Activated T-helper 1 cell treated with anti-CD3 and anti-CD28 coated beads, Interleukin-12 subunit alpha, Interleukin-12 subunit beta, Interleukin-2, Interleukin-4 antibody, amounts not matched to agents 30 ng/mL and 10 ng/mL and 1 ng/mL, durations not matched to agents 14 hours and 24 hours and 36 hours (primary cell): ENCODE measurements at places on chromosomes 11 and 22. TPM values are rescaled to one million over a fixed set of nuclear protein-coding genes. Genes with fewer than 3 reads are reported as not detected.

DNA sequence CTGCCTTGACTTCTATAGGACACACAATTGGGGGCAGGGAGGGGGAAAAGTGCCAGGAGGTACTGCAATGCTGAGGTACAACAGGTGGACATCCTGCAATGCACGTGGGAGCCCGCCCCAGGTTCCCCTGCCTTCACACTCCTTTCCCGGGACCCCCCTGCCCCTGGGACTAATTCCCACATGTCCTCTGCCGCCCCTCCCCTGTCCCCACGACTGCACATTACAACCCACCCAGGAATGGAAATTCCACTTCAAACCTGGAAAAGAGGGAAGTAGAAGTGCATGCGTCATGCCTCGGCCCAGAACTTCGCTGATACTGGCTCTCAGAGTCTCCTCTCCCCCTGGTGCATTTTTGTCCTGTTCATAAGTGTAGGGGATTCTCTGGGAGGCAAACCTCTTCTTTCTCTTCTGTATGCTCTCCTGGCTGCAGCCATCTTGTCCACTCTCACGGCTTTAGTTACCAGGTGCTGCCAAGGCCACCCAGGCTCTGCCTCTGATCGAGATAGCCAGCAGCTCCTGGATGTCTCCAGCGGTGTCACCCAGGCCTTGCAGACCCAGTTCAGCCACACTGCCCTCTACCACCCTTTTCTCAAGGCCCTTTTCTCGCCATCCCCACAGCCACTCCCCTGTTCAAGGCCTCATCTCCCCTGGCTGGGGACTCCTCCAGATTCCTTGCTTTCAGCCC, 43.7 kb downstream of the GDPD5 start:
- H3K4me1 ChIP-seq, result peaks cover 5% of the 10 kb centered on the region
- H3K27me3 ChIP-seq, result no peaks in the 10 kb centered on the region
- H3K4me3 ChIP-seq, result no peak overlapping the region
- no peak overlapping the region for H3K27ac ChIP-seq
- no peaks in the 10 kb centered on the region for H3K36me3 ChIP-seq

The LDHA gene
- total RNA-seq, result 1,448 and 1,455 TPM in 2 replicates

GRCh38 chr11:27896096-27896495, 195.8 kb upstream of the BDNF start:
- H3K4me3 ChIP-seq, result no peak overlapping the region
- H3K27me3 ChIP-seq, result no peaks in the 10 kb centered on the region
- no peak overlapping the region for H3K27ac ChIP-seq
- no peaks in the 10 kb centered on the region for H3K36me3 ChIP-seq
- no peaks in the 10 kb centered on the region for H3K4me1 ChIP-seq

GRCh38 chr11:3121931-3122774, 43.0 kb downstream of the OSBPL5 start:
- no peak for DNase-seq
- no peak overlapping the region for H3K4me3 ChIP-seq
- no peaks in the 10 kb centered on the region for H3K4me1 ChIP-seq
- peaks cover 5% of the 10 kb centered on the region for H3K27me3 ChIP-seq
- H3K36me3 ChIP-seq, result no peaks in the 10 kb centered on the region

- H3K4me3 ChIP-seq, result no peak overlapping the region
- H3K36me3 ChIP-seq, result no peaks in the 10 kb centered on the region
- H3K27me3 ChIP-seq, result no peaks in the 10 kb centered on the region
- no peaks in the 10 kb centered on the region for H3K4me1 ChIP-seq
Measured at GRCh38 chr11:46895821-46896220, 22.5 kb downstream of the LRP4 start.

The ABCG4 gene
- total RNA-seq, result 0.07 TPM in 1 of 2 replicates, not detected in the other

DNA sequence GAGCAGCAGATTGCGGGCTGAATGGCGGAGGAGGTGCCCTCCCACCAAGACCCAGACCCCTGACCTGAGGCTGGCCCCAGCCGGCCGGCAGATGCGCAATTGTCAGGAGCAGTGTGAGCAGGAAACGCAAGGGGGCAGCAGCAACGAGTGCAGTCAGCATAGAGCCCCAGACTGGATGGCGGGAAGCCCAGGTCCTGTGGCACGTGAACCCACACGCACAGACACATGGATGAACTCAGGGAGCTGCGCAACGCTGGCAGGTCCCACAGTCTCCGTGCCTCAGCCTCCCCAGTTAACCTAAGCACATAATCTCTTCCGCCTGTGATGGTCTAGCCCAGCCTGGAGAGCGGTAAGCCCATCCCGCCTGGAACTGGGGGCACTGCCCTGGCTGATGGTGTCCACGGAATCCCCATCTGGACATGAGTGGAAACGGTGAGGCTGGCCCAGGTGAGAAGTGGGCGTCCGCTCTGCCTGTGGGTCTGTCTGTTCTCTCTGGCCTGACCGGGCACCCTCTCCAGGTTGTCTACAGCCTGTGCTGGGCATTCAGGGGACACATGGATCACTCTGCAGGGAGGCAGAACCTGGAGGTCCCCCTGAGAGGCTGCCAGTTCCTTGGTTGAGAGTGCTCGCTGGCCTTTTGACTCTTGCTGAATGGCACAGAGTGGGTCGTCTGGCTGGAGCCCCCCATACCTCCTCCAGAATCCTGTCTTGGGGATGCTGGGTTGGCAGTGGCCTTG, 626 bp upstream of the TBX10 start:
- peak; percentile 28 for DNase-seq
- H3K27ac ChIP-seq, result no peak overlapping the region
- peaks cover 4% of the 10 kb centered on the region for H3K27me3 ChIP-seq
- H3K36me3 ChIP-seq, result no peaks in the 10 kb centered on the region
- H3K4me3 ChIP-seq, result no peak overlapping the region

- H3K27me3 ChIP-seq, result no peaks in the 10 kb centered on the region
- peaks cover 26% of the 10 kb centered on the region for H3K36me3 ChIP-seq
- no peaks in the 10 kb centered on the region for H3K4me1 ChIP-seq
- no peak for DNase-seq
- H3K27ac ChIP-seq, result no peak overlapping the region
Measured at GRCh38 chr11:46410021-46410420, 18.4 kb upstream of the CHRM4 start.
